Left ventricle myocardium inferior (tissue), 1 donor: ENCODE measurements at places on chromosomes 7 and 10. TPM values are rescaled to one million over a fixed set of nuclear protein-coding genes. Genes with fewer than 3 reads are reported as not detected.

DNA sequence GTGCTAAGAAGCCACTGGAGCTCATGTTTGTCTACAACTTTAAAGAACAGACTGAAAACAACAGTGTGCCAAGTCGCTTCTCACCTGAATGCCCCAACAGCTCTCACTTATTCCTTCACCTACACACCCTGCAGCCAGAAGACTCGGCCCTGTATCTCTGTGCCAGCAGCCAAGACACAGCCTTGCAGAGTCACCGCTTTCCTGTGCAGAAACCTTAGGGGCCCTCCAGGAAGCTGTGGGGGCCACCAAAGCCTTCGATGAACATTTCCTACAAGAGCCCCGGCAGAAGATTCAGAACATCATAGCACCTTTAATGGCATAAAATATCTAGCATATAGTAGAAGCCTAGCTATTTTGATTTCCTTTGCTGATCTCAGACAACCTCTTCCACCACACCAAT lies 88.0 kb upstream of the PRSS58 start:
- no peak for DNase-seq

The ANKRD61 gene
- not detected for total RNA-seq

The ZDHHC16 gene
- 17.8 TPM for total RNA-seq

- no peak for DNase-seq
These were observed 72.4 kb downstream of the MACC1 start for GRCh38 chr7:20144801-20145200.

DNA sequence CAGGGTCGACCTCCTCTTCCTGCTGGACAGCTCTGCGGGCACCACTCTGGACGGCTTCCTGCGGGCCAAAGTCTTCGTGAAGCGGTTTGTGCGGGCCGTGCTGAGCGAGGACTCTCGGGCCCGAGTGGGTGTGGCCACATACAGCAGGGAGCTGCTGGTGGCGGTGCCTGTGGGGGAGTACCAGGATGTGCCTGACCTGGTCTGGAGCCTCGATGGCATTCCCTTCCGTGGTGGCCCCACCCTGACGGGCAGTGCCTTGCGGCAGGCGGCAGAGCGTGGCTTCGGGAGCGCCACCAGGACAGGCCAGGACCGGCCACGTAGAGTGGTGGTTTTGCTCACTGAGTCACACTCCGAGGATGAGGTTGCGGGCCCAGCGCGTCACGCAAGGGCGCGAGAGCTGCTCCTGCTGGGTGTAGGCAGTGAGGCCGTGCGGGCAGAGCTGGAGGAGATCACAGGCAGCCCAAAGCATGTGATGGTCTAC lies 46.9 kb downstream of the VWA2 start:
- no peak for DNase-seq

DNA sequence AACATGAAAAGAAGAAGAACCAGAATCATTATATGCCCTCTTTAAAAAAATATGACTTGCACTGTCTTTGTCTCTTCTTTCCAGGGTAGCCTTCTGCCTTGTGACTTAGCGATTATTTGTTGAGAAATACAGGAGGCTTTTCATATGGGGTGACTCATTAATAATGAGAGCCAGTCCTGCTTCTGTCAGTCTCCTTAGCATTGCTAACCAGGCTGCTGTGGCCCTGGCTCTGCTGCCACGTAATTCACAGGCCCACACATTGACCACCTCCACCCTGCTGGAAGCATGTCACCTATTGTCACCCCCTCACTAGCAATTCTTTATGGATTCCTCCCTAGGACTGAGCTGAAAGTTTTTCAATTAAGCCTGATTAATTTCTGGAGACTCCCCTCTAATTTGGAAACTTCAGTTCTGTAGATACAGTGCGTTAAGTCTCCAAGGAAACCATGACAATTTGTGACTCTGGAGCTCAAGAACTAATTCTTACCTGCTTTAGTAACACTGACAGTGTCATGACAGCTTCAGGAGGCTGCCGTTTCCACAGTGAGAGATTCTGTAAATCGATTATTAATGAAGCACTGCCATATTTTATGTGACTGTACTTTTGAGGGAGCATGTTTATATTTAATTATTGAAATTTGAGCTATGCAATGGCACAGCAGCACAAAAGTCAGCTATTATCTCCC lies 267.9 kb upstream of the SP8 start:
- DNase-seq: no peak
